Body of pancreas (tissue), 4 donors: ENCODE measurements at places on chromosomes 11 and 22. TPM values are rescaled to one million over a fixed set of nuclear protein-coding genes. Genes with fewer than 3 reads are reported as not detected.
A peak's percentile ranks its signal among the peaks of the same experiment; 100 is the strongest.

- H3K4me3 ChIP-seq = peak overlapping the region; percentile 97
- no peak for DNase-seq
- peaks cover 7% of the 10 kb centered on the region for H3K36me3 ChIP-seq
Measured at GRCh38 chr11:67304511-67305113, 1.3 kb downstream of the SSH3 start.

DNA sequence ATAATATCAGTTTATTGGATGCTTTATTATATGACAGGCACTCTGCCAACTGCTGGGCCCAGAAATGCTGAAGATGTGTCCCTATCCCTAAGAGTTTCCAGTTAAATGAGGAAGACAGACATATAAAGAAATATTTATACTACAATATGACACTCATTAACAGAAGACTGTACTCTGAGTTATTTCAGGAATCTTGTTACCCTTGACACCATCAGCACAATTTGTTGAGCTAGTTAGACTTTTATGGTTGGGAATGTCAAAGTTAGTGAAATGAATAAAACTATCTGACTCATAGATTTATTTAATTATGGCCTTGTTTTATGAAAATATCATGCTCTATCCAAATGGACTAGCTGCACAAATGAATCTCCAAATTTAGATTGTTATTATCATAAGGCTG, 25.6 kb upstream of the MSANTD4 start:
- no peak for DNase-seq
- peaks cover 5% of the 10 kb centered on the region for H3K4me1 ChIP-seq
- no peak overlapping the region for H3K4me3 ChIP-seq
- no peaks in the 10 kb centered on the region for H3K27me3 ChIP-seq
- no peaks in the 10 kb centered on the region for H3K36me3 ChIP-seq
- no peak overlapping the region for H3K27ac ChIP-seq

DNA sequence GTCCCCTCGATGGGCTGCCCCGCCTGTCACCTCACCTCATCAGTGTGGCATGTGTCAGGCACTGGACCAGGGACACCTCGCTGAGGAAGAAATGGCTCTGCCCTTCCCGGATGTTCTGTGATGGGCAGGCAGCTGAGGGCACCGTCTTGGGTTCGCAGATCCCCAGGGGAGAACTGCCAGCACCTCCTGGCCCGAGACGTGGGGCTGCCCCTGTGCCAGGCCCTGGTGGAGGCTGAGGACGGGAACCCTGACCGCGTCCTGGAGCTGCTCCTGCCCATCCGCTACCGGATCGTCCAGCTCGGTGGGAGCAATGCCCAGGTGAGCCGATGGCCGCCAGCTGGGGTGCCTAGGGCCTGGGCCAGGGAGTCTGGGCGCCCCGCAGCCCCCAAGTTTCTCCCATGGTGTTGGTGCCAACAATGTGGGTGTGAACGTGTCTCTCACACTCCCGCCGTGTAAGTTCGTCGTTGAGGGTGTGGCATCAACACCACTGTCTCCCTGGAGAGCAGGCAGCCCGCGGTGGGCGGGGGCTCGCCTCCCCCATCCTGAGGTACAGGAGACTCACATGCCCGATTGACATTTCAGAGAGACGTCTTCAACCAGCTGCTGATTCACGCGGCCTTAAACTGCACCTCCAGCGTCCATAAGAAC, 7.3 kb upstream of the GTSE1 start:
- peaks cover 17% of the 10 kb centered on the region for H3K4me1 ChIP-seq
- H3K4me3 ChIP-seq = no peak overlapping the region
- H3K36me3 ChIP-seq = no peaks in the 10 kb centered on the region
- H3K27me3 ChIP-seq = no peaks in the 10 kb centered on the region
- no peak overlapping the region for H3K27ac ChIP-seq
- DNase-seq = no peak

GRCh38 chr11:96179905-96180304, 163.1 kb downstream of the MAML2 start:
- H3K4me3 ChIP-seq = no peak overlapping the region
- no peak for DNase-seq
- H3K36me3 ChIP-seq = no peaks in the 10 kb centered on the region
- H3K27ac ChIP-seq = no peak overlapping the region

DNA sequence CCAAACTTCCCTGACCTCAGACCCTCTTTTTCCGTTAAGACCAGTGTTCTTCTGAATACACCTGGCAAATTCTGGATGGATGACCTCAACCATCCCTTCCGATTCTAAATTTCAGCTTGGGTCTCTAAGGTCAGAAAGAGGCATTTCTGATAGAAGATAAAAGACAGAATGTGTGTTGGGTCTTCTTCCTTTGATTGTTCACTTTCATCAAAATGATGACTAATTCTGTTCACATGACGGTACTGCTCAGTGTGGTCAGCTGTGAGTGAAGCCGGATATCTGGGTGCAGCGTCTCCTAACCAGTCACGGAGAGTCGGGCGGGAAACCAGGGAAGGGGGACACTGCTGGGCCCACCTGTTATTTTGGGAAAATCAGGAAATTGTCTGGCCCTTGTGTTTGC, 151.6 kb upstream of the NAV2 start:
- H3K4me3 ChIP-seq = no peak overlapping the region
- H3K4me1 ChIP-seq = peaks cover 6% of the 10 kb centered on the region
- DNase-seq = no peak

DNA sequence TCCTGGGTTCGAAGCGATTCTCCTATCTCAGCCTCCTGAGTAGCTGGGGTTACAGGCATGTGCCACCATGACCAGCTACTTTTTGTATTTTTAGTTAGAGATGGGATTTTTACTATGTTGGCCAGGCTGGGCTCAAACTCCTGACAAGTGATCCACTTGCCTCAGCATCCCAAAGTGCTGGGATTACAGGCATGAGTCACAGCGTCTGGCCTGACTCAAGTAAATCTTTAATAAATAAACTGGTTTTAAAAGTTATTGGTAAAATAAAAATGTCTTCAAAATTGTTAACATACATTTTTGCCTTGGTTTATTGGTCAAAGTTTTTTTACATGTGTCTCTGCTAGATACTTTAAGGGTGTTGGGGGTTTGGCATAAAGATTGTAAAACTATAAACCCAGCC, 7.3 kb upstream of the PES1 start:
- H3K27ac ChIP-seq = no peak overlapping the region
- peaks cover 23% of the 10 kb centered on the region for H3K4me1 ChIP-seq
- H3K27me3 ChIP-seq = no peaks in the 10 kb centered on the region
- H3K4me3 ChIP-seq = no peak overlapping the region

DNA sequence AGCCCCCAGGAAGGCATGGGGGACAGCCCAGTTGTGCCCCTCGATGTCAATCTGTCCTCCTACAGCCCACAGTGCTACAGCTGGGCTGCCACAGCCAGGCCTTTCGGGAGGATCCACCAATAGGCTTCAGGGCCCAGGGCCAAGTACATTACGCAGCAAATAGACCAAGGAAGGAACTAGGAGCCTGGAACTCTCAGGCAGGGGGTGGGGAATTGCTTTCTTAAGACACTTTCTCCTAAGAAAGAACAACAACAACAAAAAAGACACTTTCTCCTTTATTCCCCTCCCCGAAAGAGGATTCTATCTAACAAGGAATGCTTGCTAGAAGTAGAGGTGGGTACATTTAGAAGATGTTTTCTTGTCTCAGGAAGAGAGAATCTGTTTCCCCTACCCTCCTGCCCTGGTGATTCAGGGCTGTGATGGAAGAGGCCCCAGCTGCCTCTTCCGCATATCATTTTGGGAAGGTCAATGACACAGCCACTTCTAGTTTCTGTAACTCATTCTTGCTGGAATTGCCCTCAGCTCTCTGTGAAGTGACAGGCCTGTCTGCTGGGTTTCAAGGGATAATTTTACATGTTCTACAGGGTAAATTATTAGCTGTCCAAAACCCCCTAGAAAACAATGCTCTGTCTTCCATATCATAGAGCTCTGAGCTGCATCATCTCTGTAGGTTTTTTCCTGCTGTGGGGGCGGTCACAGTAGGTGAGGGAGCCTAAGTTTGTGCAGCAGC, 6.0 kb upstream of the MALAT1 start:
- no peak overlapping the region for H3K4me3 ChIP-seq
- H3K27ac ChIP-seq = peak overlapping the region; percentile 71
- no peak for DNase-seq
- peaks cover 93% of the 10 kb centered on the region for H3K4me1 ChIP-seq
- H3K36me3 ChIP-seq = no peaks in the 10 kb centered on the region

- no peaks in the 10 kb centered on the region for H3K36me3 ChIP-seq
- peaks cover 21% of the 10 kb centered on the region for H3K4me1 ChIP-seq
- H3K4me3 ChIP-seq = no peak overlapping the region
- no peak overlapping the region for H3K27ac ChIP-seq
Measured at GRCh38 chr22:39469326-39469680, 12.5 kb downstream of the MGAT3 start.

Gene AHNAK
- total RNA-seq = 168 TPM

Gene LMO2
- 7.3 TPM for total RNA-seq

Gene BAIAP2L2
- 0.66 TPM for total RNA-seq

Gene GRM5
- total RNA-seq = not detected

Gene PACSIN2
- total RNA-seq = 117 TPM
